ENCODE measurements at places on chromosomes 2 and 18. TPM values are rescaled to one million over a fixed set of nuclear protein-coding genes. Genes with fewer than 3 reads are reported as not detected.
A peak's percentile ranks its signal among the peaks of the same experiment; 100 is the strongest.

GPR17 gene
- total RNA-seq = not detected

DNA sequence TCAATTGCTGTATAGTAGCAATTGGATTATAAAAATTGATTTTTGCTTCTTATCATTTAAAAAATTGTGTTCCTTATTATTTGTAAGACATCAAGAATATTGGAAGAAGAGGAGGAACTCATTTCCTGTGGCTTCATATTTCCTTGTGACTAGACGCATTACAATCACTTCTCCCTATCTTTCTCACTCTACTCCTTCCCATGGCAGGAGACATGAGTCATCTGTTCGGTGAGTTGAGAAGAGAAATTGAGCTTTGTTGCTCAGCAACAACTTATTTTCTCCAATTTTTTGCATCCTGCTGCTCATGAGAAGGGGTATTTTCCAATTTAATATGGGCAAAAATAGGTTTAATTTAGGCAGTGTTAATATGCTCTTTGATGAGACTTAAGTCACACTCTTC, 1783.9 kb downstream of the SUCLG1 start:
- DNase-seq = no peak

SAG gene
- not detected for total RNA-seq

GRCh38 chr18:11980163-11980493, 1.2 kb upstream of the IMPA2 start:
- DNase-seq = peak; percentile 81

- DNase-seq = no peak
Measured at GRCh38 chr2:3129867-3130266, 247.8 kb downstream of the EIPR1 start.

DNA sequence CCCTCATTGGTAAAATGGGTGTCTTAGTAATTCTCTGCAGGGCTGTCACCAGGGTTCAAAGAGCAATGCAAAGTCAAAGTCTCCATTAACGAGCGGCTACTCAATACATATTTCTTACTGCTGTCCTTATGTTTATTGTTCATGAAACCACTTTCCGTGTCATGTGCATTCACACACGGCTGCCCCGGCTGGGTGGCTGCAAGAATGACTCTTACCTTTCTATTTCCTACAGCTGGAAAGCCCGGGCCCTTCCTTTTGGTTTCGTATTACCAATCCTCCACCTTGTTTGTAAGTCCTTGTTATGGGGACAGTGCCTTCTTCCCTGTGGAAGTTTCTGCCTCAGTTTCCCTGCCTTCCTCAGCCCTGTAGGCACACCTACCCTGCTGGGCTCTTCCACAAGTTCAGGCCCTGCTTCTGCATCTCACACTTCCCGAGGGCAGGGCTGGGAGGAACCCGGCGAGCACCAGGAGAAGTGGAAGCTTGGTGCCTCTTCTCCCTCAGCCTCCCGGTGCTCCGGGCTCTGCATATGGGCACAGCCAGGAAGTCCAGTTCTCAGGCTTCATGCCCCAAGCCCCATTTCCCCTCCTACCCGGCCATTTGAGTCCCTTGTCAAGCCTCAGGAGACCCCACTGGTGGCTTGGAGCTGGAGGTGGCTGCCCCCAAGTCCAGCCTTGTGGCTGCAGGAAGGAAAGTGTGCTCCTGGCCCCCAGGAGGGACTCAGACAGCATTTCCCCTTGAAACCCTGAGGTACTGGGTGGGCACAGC, 18.7 kb upstream of the ACKR3 start:
- DNase-seq = no peak

Data from fibroblast of villous mesenchyme (primary cell).